ENCODE measurements at places on chromosomes 16 and 17. TPM values are rescaled to one million over a fixed set of nuclear protein-coding genes. Genes with fewer than 3 reads are reported as not detected.

DNA sequence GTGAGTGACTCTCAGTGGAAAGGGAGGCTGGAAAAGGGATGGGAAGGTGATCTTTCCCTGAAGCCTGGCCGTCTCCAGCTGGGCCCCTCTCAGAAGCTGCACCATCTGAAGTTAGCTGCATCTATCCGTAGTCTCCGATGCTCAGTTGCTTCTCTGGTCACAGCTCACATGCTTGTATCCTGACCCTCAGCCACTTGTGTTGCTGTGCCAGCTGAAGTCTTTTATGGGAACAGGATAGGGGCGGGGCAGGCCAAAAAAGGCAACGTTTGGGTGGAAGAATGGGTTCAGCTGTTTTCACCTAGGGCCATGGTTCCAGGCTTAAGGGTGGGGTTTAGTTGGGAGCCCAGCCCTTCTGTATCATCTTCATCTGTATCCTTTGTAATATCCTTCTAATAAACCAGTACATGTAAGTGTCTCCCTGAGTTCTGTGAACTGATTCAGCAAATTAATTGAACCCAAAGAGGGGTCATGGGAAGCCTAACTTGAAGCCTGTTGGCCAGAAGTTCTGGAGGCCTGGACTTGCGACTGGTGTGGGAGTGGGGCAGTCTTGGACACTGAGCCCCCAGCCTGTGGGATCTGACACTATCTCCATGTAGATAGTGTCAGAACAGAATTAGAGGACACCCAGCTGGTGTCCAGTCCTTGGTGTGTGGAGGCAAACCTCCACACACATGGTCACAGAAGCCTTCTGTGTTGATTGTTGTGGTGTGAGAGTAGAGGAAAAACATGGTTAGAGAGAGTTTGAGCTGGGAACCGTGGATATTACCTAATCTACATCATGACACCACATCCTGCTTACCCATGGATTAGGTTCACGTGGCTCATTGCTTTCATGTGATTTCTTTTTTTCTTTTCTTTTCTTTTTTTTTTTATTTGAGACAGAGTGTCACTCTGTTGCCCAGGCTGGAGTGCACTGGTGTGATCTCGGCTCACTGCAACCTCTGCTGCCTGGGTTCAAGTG, 49.3 kb upstream of the FBXO47 start:
- no peak for DNase-seq

DNA sequence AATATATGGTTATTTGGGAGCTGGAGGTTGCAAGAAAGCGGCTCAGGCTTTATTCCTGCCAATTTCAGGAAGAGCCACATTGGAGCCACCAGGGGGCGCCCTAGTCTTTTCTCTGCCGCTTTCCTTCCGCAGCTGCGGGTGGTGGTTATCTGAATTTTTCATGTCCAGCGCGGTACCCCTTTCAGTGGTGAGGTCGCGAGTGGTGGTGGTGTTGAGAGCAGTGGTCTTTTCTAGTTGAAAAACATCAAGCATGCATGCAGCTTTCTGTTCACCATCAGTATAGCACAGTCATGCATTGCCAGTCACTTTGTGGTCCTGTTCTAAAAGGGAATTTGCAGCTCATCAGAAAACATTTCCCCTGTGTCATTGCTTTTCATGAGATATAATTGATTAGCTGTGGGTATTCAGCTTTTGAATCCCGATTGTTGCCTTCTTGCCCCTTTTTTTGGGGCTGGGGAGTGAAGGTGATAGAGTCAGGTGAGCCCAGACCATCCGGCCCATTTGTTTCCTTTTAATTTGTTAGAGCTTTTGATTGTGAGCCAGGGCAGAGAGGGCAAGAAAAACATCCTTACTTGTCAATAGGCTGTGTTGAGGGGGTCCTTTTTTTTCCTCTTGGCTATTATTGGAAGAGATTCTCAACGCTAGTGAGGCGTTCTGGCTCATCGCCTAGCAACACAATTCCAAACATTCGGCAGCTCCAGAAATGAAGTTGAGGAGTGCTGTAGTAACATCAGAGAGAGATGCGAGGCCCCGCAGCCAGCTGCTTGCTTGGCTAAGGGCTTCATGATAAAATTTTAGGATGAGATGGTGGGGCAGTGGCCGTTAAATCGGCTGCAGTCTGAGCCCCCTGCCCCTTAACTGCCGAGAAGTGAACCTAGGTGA, 119.0 kb downstream of the SNX29 start:
- DNase-seq, result peak; percentile 62

DNA sequence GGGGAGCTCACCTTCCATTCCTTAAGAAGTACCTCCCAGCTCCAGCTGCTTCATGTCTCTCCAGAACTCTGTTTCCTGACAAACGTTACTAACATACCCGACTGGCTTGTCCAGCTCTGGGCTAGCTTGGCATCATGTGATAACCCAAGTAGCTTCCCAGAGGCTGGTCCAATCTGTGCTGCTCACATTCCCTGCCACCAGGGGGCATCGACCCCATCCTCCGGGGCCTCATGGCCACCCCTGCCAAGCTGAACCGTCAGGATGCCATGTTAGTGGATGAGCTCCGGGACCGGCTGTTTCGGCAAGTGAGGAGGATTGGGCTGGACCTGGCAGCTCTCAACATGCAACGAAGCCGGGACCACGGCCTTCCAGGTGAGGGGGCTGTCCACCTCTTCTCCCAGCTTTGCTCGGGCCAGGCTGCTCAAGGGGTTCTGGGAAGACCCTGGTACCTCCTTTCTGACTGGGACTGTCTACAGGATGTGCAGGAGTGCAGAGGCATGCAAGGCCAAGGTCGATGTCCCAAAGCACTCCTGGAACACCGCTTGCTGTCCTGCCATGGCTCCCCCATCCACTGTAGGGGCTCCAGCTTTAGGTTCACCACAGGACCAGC, 7.6 kb downstream of the EPX start:
- peak; percentile 81 for DNase-seq

GRCh38 chr16:79653373-79653891, 52.9 kb upstream of the MAF start:
- DNase-seq, result no peak

- peak; percentile 79 for DNase-seq
Observed at GRCh38 chr17:44210342-44211192, 8.9 kb downstream of the UBTF start.

DNA sequence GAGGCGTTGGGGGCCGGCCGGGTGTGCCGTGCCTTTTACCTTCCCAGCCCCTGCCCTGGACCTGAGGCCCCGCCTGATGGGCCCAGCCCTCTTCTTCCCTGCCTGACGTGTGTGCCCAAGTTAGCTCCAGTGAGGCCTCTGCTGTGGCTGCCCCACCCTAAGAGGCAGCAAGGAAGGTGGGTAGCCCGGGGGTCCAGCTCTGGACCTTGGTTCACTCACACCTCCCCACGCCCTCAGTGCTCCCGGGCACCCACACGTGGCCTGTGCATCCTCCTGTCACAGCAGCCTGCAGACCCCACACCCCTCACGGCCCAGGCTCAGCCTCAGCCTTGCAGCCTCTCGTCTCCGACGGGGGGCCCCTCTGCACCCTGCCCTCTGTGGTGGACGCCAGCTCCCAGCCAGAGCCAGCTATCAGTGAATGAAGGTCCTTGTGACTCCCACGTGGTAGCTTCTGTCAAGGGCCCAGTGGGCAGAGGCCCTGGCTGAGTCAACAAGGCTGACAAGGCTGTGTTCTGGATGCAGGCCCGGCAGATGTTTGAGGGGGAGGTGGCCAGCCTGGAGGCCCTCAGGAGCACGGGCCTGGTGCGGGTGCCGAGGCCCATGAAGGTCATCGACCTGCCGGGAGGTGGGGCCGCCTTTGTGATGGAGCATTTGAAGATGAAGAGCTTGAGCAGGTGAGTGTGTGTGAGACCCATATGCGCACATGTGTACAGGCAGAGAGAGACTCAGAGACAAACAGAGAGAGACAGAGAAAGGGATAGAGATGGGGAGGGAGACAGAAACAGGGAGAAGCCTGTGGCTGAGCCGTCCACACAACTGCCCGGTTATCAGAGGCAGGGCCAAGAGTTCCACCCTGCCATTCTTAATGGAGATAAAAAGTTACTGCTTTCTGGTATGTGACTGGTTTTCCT, 2.8 kb downstream of the FN3K start:
- DNase-seq, result no peak

DNA sequence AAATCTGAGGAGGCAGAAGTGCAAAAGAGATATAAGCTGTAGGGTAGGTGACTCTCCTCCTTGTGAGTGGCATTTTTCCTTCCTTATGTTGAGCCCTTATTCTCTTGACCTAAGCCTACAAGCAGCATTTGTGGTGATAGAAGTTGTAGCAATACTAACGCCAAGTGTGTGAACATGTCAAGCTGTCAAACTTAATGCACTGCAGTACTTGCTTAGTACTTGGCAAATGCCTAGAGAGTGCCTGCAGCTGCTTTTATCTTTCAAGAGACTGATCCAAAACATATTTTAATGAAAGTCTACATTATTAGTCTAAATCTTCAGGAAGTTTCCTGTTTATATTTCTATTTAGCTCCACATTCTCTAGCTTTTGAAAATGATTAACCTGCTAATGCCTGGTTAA, 83.2 kb downstream of the CNTNAP4 start:
- no peak for DNase-seq

DNA sequence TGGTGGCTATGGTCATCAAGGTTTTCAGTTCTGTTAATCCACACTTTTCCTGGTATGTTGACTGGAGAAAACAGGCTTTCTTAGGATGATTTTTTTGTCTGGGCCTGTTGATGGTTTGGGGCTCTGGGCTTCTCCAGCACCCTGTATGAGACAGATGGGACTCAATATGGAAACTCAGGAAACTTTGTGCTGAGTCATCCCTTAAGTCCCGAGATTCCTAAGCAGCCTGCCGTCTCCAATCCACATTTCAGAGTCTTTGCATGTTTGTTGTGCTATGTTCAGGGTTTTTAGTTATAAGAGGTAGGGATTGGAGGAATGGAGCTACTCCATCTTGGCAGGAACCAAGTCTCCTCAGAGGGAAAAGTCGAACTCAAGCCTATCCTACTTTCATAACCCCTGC, 253.3 kb upstream of the FOXF1 start:
- no peak for DNase-seq

- DNase-seq, result peak; percentile 45
Observed at GRCh38 chr16:20763461-20764232, at the start of gene ACSM3. Gene ACSM3 (plus strand): TSS chr16:20764014. CDS start chr16:20770035, 6,021 bp downstream.

- no peak for DNase-seq
Observed at GRCh38 chr16:77945126-77945525, 77.2 kb upstream of the CLEC3A start.

Gene CSH1
- not detected for total RNA-seq

Gene CXCL16
- not detected for total RNA-seq

Gene PLLP
- not detected for total RNA-seq

Gene CIITA
- total RNA-seq, result not detected
